COR-L47 (cell line): ENCODE measurements at places on chromosomes 6 and 20.

DNA sequence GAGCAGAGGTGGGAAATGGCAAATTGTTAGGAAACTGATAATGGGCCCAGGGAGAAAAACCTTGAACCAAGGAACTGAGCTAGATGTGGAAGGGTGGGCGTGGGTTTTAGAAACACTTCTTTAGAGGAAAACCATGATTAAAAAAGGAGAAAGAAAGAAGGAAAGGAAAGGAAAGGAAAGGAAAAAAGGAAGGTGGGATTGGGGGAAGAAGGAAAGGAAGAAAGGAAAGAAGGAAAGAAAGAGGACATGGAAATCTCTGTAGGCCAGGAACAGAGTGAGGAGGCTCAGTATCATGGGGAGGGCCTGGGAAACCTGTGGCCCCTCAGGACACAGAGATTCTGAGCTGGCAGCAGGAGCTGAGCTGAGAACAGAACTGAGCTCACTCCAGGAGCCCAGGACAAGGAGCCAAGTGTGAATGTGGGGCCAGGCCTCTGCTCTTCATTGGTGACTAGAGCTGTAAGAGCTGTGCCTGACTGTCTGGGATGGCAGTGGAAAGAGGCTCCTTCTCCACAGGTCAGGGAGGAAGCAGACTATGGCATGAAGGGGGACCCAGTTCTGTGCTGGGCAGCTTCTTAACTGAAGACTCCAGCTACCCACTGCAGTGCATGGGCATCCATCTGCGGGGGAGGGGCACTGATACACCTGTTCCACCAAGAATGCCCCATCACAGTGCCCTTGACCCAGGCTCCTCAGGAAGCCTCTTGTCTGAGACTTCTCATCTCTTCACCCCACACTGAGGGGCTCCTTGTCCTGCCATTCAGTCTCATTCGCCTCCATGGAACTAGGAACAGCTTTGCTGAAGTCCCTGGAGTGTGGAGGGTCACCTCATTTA is 116.1 kb upstream of the BACH2 start:
- DNase-seq = no peak

GRCh38 chr6:87918461-87918941 is 129.1 kb upstream of the SPACA1 start:
- DNase-seq = no peak

DNA sequence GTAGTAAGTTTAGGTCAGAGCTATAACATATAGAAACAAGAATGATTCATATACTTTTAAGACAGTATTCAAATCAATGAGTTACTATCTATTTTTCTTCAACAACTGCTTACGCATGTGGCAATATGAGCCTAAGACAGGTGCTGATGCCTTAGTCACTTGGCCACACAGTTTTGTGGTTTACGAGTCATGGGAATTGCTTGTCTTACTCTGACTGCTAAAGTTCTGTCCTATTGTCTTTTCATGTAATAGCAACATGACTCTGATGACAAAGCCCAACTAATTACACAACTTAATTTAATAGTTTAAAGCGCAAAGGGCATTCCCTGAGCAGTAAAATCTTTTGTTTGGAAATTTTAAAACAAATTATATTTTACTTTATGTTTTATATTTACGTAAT is 159.3 kb upstream of the CENPW start:
- no peak for DNase-seq

DNA sequence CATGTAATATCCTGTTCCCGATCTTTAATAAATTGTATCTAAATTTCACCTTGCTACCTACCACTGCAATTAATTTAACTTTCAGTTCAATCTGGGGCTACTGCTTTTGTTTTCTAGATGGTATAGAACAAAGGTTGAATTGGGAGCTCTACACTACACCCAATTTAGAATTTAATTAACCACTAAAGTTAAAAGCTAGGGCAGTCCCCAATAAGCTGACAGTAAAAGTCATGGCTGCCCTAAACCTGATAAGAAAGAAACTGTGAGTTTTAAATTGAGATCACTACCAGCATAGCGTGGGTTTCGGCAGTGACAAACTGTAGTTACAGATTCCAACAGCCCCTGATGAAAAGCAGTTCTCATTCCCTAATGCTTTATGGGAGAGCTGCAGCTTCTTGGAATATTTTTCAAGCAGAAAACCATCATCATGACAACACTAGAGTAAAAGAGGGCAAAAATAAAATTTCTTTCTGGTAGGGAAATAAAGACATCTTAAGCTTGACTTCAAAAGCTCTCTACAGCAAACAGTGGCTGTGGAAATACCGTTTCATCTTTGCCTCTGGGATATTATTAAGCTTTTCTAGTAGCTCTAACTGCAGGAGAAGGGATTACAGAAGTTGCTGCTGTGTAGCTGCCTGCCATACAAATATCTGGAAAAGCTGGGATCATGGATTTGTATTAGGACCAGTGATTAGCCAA is 1372.1 kb downstream of the EPHA7 start:
- no peak for DNase-seq

DNA sequence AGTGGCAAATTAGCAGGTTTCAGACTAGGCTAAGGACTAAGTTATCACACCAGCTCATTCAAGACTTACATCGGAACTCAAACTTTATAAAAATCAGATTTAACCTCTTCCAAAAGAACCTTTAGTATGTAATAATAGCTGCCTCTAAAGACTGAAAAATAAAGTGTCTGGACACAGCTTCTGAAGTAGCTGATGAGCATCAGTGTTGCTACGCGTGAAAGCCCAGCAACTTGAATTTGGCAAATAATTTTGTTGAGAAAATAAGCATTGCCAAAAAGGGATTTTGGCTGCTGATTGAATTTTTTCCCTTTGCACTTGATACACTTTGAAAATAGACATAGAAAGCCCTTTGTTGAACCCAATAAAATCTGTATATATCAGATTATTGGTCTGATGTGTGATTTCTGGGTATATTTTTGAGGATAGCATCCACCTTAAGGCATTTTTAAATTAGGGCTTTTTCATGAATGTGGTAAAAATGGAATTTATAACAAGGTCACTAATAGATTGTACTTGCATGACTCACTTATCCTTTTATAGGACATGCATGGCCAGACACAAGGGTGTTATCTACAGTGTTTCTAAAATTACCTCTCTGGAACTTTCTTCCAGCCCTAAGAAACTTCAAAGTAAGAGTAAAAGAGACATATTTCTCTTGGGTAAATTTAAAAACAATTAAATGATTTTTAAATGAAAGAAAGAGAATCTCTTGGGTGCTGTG is 350.4 kb downstream of the TENT5A start:
- no peak for DNase-seq

- DNase-seq = no peak
Measured at GRCh38 chr6:25219917-25220278, 59.3 kb upstream of the CARMIL1 start.

- no peak for DNase-seq
Measured at GRCh38 chr20:8855315-8855714, 213.6 kb upstream of the PLCB4 start.

DNA sequence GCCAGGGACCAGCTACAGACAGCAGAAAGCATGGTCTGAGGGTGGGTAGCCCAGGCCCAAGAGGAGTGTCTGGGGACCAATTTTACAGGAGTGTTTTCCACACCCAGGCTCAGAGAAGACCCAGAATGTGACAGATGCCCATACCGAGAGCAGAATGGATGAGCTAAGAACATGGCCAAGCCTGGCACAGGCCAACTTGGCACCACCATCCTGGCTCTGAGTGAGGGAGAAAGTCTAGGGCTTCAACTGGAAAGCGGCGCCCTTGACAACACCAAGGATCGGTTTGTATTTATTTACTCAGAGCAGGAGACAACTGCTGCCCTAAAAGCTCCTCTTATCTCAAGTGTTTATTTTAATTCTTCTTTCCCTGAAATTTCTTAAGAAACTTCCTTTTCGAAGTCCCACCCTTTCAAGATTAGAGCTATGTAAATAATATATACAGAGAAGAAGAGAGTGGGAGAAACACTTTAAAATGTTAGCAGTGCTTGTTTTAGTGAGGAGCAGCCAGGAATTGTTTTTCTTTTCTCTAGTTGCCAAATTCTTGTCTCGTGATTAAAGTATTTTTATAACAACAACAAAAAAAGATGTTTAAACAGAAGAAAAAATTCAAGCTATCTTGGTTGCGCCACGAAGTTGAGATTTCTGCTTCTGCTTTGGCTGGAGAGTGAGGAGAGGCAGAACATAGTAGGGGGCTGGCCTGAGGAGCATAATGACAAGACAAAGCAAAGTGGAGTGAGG is 16.2 kb downstream of the TNXB start:
- no peak for DNase-seq

DNA sequence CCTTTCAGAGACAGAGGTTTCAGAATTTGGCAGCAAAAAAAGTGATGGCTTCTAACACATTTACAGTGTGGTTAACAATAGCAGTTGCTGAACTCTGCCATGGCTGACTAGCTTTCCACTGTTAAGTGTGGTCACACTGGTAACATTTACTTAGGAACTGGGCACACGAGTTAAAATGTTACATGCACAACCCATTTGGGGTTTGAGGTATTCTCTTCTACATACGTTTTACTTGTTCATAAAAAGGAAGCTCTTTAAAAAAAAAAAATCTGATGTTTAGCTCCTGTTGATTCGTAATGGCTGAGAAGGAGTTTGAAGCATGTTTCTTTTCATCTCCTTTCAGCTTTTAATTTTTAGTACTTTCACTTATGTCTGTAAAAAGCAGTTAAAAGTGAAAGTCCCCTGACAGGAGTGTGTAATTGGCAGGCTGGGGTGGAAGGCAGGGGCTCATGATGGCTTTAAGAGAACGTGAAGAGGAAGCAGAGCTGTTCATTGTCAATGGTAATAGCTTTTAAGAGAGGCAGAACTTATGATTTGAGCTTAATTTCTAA is 245.9 kb downstream of the FARS2 start:
- DNase-seq = no peak

- DNase-seq = no peak
Measured at GRCh38 chr20:34210271-34210670, 31.0 kb upstream of the ASIP start.

- DNase-seq = no peak
Measured at GRCh38 chr20:6184086-6184485, 61.3 kb upstream of the FERMT1 start.

- DNase-seq = no peak
Measured at GRCh38 chr6:70394518-70395300, 18.6 kb upstream of the FAM135A start.

DNA sequence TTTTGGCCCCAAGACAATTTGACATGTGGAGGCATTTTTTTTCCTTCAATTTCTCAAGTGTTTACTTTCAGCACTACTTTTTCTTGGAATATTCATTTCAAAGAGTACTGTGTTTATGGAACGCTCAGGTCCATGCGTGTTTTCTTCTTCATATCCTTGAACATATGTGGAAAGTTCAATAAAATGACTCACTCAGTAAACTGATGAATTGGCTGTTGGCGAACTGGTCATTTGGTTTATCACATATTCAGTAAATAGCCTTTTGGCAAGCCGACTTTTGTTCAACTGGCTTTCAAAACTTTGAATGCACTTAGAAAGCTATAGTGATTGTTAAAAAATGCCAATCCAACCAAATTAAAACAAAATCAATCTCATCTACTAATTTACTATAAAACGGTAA is 964.6 kb upstream of the SLC35B3 start:
- no peak for DNase-seq

GRCh38 chr6:74606582-74607071 is 599.2 kb downstream of the COL12A1 start:
- no peak for DNase-seq

DNA sequence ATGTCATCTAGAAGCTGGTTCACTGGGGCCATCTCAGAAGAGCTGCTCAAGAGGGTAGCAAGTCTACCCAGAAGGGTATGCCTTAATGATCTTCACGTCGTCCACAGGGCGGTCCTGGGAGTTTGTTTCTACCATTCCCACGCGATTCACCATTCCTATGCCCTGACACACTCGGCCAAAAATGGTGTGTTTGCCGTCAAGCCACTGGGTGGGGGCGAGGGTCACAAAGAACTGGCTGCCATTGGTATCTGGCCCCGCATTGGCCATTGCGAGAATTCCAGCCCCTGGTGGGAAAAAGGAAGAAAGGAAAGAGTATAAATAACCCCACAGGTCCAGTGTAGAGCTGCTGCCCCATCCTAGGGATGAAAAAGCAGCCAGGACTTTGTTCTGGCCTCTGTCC is 16.5 kb upstream of the CPNE5 start:
- DNase-seq = no peak

DNA sequence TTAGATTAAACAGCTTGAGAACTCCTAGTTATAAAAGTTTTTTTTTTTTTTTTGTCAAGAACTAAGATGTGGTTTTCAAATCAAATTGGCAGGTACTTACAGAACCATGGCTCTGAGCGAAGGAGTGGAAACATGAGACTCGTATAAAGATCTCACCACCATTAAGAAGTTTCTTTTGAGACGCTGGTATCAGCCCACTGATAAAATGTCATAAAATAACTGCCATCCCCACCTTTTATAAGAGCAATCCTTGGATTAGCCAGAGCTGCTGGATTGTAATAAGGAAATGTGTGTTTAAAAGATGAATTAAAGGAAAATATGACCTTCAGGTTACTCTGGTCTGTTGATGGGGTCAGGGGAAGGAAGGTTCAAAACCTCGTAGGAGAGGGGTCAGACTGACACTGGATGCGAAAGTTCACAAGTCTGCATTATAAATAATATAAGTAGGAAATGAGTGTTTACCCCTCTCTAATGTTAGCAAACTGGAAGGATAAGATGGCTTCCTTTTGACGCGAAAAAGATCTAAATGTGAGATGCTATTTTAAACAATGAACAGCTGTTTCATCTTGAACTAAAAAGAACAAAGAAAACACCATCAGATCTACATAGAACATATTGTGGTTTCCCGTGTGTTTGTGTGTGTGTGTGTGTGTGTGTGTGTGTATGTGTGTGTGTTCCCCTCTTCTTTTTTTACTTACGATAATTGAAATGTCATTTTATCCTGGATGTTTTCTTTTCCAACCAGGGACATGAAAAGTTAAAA is 386.8 kb upstream of the JAG1 start:
- DNase-seq = no peak

GRCh38 chr20:37276494-37277252 is 12.8 kb upstream of the MANBAL start:
- peak; percentile 50 for DNase-seq

DNA sequence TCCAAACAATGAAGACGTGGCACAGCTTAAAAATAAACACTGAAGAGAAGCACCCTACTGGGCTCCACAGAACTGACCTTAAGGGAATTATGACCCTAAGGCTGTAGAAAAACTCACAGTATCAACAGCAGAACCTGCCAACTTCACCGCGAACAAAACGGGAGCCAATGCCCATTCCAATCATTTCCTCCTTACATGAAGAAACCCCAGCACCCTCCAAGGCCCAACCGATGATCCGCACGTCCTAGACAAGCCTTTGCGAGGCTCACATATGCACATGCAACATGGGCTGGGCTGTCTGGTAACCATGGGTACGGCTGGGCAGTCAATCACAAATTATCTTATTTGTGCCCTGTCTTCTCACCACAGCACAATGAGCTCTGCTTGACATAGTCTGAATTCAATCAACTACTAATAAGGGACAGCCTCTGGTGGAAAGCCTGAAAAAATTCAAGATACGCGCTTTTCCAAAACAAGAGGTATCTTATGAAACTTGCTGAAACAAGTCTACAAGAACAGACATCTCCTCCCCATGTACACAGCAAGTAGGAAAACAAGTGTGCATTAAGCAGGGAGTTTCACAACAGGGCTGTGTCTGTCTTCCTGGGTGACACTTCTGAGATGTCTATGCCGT is 1.7 kb downstream of the DIDO1 start:
- DNase-seq = peak; percentile 15
